Body of pancreas (tissue), 4 donors: ENCODE measurements at places on chromosomes 4 and X. TPM values are rescaled to one million over a fixed set of nuclear protein-coding genes. Genes with fewer than 3 reads are reported as not detected.
A peak's percentile ranks its signal among the peaks of the same experiment; 100 is the strongest.

SORBS2 gene
- total RNA-seq = 218 TPM

OPN1MW gene
- not detected for total RNA-seq

GRCh38 chrX:85089321-85089840 is 85.7 kb downstream of the APOOL start:
- no peaks in the 10 kb centered on the region for H3K4me1 ChIP-seq
- H3K36me3 ChIP-seq = no peaks in the 10 kb centered on the region
- no peak for DNase-seq
- H3K27me3 ChIP-seq = no peaks in the 10 kb centered on the region

GRCh38 chr4:51843309-51844152 is 578 bp downstream of the DCUN1D4 start:
- H3K27me3 ChIP-seq = no peaks in the 10 kb centered on the region
- peak; percentile 63 for DNase-seq
- H3K27ac ChIP-seq = peak overlapping the region; percentile 96

GRCh38 chr4:150782921-150783320 is 201.0 kb downstream of the MAB21L2 start:
- H3K4me3 ChIP-seq = no peak overlapping the region
- peaks cover 19% of the 10 kb centered on the region for H3K4me1 ChIP-seq
- no peak overlapping the region for H3K27ac ChIP-seq

CLNK gene
- not detected for total RNA-seq

GRCh38 chrX:152958524-152959465 is 35.1 kb downstream of the PNMA5 start:
- DNase-seq = peak; percentile 91
- peaks cover 6% of the 10 kb centered on the region for H3K4me1 ChIP-seq
- H3K36me3 ChIP-seq = no peaks in the 10 kb centered on the region
- no peak overlapping the region for H3K4me3 ChIP-seq

ATP5ME gene
- total RNA-seq = 37.9 TPM

FAM47A gene
- not detected for total RNA-seq

EVC2 gene
- total RNA-seq = 8.6 TPM

SYTL5 gene
- total RNA-seq = 7.3 TPM

DNA sequence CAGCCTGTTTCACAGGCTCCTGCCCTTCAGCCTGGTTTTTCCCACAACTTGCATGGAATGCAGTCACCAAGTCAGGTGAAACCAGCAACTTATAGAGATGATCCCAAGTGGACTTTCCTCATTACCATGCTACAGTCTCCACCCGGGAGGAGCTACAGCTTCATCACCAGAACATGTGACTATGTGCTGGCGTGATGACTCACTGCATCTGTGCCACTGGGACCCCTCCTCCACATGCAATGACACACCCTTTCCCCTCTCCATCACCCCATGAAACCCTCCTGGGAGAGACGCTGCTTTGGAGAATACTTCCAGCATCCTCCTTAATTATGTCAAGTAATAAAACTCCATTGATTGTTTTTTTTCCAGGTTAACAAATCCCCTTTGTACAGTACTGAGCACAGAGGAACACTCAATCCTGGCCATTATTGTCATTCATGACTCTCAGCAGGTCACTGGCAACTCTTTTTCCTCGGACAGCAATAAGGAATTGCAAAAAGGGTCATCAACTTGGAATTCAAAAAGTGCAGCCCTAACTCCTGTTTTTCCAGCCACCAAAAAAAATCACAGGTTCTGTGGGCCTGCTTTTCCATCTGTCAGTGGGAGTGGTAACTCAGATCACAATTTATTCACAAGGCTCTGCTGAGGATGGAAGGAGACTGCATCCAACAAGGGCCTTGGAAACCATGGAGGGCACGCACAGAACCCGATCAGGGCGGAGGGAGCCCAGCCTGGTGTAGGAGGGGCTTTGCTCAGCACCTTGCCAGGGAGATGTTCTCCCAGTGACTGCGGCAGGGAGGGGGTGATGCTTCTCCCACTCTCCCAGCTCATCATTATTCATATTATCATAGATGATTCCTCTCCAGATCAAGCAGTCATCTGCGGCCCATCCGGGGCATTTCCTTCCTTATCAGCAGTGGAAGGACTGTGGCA is 17.4 kb downstream of the QDPR start:
- peaks cover 20% of the 10 kb centered on the region for H3K4me1 ChIP-seq
- no peak overlapping the region for H3K27ac ChIP-seq
- no peak overlapping the region for H3K4me3 ChIP-seq
- no peak for DNase-seq
- H3K27me3 ChIP-seq = no peaks in the 10 kb centered on the region
- H3K36me3 ChIP-seq = no peaks in the 10 kb centered on the region

DNA sequence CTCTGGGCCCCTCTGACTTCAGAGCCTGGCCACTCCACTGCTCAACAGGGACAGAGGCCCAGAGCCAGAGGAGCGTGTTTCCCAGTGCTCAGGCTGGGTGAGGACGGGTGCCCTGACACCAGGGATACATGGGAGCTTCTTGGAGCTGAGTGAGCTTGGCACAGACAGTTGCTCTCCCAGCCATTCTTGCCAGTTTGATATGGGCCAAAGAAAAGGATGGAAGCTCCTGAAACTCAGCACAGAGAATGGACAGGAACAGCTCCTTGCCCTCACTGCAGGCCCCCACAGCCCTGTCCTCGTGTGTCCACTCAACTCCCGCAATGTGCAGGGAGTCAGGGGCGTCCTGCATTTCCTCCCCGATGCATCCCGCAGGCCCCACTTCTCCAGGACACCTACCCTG is 38.8 kb downstream of the NSG1 start:
- H3K36me3 ChIP-seq = no peaks in the 10 kb centered on the region
- no peaks in the 10 kb centered on the region for H3K27me3 ChIP-seq
- H3K27ac ChIP-seq = no peak overlapping the region
- DNase-seq = no peak
- H3K4me3 ChIP-seq = no peak overlapping the region
- no peaks in the 10 kb centered on the region for H3K4me1 ChIP-seq

GAGE13 gene
- not detected for total RNA-seq

- no peaks in the 10 kb centered on the region for H3K4me1 ChIP-seq
- DNase-seq = no peak
- no peak overlapping the region for H3K4me3 ChIP-seq
- H3K27ac ChIP-seq = no peak overlapping the region
Observed at GRCh38 chr4:111923786-111924185, 221.5 kb upstream of the FAM241A start.

- DNase-seq = no peak
- H3K27me3 ChIP-seq = no peaks in the 10 kb centered on the region
- H3K4me1 ChIP-seq = no peaks in the 10 kb centered on the region
- H3K27ac ChIP-seq = no peak overlapping the region
- H3K36me3 ChIP-seq = no peaks in the 10 kb centered on the region
Observed at GRCh38 chr4:20614816-20615215, 85.4 kb upstream of the PACRGL start.
